ENCODE measurements at places on chromosomes 6 and 20.

- DNase-seq = no peak
Measured at GRCh38 chr6:167567142-167568033, 242.5 kb downstream of the TTLL2 start.

GRCh38 chr6:68628161-68628560 is 6.9 kb upstream of the ADGRB3 start:
- no peak for DNase-seq

GRCh38 chr6:163733061-163733460 is 318.5 kb downstream of the QKI start:
- DNase-seq = no peak

- no peak for DNase-seq
Measured at GRCh38 chr6:148981515-148981914, 234.7 kb downstream of the UST start.

GRCh38 chr6:15518057-15518456 is 144.8 kb downstream of the DTNBP1 start:
- no peak for DNase-seq

DNA sequence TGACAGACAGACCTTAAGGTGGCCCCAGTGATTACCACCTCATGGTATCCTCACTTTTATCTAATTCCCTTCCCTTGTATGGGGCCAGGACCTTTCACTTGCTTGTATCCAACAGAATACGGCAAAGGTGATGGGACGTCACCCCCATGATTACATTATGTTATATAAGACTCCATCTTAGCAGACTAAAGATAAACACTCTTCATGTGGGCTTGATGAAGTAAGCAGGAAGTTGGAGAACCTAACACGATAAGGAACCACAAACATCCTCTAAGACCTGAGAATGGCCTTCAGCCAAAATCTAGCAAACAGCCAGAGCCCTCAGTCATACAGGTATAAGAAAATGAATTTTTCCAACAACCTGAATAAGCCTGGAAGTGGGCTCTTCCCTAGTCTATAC is 8.0 kb downstream of the SLC17A3 start:
- no peak for DNase-seq

DNA sequence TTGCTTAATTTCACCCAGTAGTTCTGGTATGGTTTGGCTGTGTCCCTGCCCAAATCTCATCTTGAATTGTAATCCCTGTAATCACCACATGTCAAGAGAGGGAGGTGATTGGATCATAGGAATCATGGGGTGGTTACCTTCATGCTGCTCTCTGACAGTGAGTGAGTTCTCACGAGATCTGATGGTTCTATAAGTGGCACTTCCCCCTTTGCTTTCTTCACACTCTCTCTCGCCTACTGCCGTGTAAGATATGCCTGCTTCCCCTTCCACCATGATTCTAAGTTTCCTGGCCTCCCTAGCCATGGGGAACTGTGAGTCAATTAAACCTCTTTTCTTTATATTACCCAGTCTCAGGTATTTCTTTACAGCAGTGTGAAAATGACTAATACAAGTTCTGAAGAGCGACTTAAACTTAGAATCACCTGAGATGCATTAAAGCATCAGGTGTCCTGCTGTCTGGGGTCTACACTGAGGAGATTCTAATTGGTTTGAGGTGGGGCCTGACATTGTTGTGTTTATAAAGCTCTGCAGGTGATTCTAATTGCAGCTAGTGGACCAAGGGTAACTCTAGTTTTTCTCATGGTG is 82.1 kb upstream of the DTNBP1 start:
- no peak for DNase-seq

- DNase-seq = no peak
Measured at GRCh38 chr6:20467437-20467836, 65.8 kb downstream of the E2F3 start.

GRCh38 chr20:44143936-44144335 is 43.1 kb downstream of the JPH2 start:
- DNase-seq = no peak

DNA sequence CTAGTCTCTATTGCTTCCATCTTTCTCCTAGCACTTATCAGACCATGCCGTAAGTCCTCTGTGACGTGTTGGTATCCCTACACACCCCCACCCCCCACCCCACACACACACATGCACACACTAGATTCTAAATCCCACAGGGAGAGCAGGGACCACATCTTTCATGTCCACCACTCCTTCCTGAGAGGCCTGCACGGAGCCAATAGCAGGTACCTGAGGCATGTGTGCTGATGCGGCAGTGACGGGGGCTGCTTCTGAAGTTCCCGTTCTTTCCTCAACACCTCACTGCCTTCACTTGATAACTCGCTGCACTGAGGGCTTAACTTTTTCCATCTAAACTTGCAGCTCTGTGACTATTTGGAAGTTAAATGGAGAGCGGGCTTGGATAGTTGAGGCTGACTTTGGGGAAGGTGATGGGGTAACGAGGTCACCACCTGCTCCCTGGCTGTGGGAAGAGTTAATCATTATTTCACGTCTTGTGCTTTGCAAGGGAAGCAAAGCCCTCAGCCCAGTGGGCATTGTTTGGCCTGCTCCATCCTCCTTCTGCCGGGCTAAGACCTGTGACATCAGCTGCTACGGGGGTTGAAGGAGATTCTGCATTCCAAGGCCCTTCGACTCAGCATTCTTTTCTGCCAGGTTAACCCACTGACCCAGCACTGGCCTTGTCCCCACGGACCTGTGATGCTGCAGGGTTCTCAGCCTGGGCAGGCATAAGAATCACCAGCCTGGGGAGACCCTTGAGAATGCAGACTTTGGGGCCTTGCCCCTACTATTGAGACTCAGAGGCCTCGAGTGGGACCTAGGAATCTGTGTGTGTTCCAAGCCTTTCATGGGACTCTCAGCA is 187.8 kb downstream of the ANKRD60 start:
- DNase-seq = no peak

DNA sequence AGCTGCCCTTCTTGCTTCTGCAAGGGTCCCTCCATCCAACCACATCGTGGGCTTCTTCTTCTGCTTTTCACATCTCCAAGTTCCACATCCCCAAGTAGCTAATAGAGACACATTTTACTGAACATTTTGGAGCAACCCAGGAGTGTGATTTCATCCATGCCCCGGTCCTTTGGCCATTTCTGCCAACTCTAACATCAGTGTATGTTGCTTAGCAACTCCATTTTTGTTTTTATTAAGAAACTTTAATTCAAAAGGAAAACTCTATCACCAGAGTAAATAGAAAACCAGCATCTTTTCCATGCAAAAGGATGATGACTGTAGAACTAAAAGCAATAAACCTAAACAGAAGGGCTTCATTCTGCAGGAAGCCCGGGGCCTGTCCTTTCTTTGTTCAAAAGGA is 32.7 kb upstream of the SULF2 start:
- DNase-seq = no peak

DNA sequence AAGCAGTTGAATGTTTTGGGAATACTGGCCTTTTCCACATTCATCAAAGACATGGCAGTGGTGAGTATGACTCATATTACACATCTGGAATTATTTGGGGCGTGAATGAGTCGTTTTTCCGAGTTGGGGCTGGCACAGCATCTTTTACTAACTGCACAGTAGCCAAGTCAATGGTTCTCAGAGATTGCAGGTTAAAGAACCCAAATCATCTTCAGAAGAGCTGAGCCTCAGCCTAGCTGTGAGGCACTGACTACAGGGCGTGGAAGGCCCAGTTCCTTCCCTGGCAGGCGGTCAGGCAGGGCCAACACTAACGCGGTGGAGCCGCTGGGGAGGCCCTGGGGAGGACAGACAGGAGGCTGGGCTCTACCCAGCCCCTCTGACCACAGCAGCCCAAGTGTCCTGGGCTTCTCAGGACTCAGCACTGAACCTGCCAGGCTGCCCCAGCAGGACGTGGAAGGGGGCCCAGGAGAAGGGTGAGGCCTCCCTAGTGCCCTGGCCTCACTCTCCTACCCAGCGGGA is 20.1 kb upstream of the HELZ2 start:
- no peak for DNase-seq

- DNase-seq = no peak
Measured at GRCh38 chr6:21504790-21505189, 88.8 kb upstream of the SOX4 start.

- no peak for DNase-seq
Measured at GRCh38 chr6:7161845-7162244, 54.1 kb downstream of the RREB1 start.

- no peak for DNase-seq
Measured at GRCh38 chr6:108993876-108994275, 100.8 kb downstream of the SESN1 start.

GRCh38 chr6:40965046-40965445 is 74.0 kb downstream of the UNC5CL start:
- no peak for DNase-seq

- no peak for DNase-seq
Measured at GRCh38 chr6:35445691-35446090, 6.4 kb upstream of the FANCE start.

- no peak for DNase-seq
Measured at GRCh38 chr6:157528931-157529653, 148.1 kb downstream of the ZDHHC14 start.

- DNase-seq = no peak
Measured at GRCh38 chr6:139883776-139884175, 509.3 kb upstream of the CITED2 start.

GRCh38 chr6:165984729-165985275 is 182.8 kb downstream of the TBXT start:
- no peak for DNase-seq

DNA sequence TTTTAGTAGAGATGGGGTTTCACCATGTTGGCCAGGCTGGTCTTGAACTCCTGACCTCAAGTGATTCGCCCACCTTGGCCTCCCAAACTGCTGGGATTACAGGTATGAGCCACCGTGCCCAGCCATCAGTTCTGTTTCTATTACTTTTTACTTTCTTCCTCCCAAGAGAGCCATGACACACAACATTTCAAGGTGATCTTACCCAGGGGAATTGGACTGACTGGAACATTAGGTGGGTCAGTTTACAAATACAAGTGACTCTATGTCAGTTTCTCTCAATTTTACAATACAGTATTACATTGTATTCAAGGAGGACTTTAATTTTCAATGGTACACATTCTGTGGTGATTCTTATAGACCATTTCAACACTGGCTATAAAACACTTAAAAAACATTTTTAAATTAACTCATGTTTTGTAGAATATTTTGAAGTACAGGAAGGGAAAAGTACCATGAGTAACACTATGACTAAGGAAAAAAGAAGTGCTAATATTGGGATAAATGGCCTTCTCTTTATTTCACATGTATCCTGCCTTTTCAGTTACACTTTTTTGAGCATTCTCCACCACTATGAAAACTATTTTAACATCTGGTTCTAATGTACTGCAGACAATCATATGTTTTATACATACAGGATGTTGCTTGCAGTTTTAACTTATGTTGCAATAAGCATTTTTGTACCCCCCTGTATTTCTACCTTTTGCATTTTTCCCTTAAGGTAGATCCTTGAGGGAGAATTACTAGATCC is 8.4 kb downstream of the TPBG start:
- DNase-seq = no peak

DNA sequence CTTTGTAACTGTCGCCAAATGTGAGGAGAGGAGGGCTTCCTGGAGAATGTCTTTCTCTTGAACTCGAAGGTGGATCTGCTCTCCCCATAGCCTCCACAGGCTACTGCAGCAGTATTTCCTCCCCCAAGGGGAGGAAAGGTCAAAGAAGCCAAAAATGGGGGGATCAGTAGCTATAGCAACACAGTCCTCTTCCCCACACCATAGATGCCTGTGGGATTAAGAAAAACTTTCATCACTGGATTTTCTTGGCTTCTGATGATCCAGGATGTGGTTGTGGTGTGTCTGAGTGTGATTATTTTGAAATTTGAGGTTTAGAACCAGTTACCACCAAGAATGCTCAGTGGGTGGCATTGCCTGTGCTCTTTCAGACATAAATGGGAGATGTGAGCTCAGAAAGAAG is 140.1 kb upstream of the SPACA1 start:
- DNase-seq = no peak

- DNase-seq = no peak
Measured at GRCh38 chr20:59084041-59084850, 41.7 kb upstream of the PRELID3B start.

- DNase-seq = no peak
Measured at GRCh38 chr6:101302593-101302992, 90.9 kb upstream of the GRIK2 start.

DNA sequence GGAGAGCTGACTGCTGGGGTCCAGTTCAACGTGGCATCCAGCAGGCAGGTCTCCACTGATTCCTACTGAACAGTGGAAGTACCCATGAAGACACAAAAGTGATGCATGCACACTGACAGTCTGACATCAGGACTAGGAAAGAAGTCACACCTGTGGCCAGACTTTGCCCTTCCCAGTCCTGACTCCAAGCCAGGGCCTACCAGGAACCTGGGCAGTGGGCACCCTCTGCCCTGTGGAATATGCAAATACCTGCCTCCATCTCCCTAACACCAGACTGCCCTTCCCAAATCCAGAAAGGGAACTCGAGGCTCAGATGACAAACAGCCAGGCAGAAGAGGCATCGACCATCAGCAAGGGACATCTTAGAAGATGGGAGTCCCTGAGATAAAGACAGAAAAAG is 50.9 kb downstream of the SLC23A2 start:
- DNase-seq = no peak

DNA sequence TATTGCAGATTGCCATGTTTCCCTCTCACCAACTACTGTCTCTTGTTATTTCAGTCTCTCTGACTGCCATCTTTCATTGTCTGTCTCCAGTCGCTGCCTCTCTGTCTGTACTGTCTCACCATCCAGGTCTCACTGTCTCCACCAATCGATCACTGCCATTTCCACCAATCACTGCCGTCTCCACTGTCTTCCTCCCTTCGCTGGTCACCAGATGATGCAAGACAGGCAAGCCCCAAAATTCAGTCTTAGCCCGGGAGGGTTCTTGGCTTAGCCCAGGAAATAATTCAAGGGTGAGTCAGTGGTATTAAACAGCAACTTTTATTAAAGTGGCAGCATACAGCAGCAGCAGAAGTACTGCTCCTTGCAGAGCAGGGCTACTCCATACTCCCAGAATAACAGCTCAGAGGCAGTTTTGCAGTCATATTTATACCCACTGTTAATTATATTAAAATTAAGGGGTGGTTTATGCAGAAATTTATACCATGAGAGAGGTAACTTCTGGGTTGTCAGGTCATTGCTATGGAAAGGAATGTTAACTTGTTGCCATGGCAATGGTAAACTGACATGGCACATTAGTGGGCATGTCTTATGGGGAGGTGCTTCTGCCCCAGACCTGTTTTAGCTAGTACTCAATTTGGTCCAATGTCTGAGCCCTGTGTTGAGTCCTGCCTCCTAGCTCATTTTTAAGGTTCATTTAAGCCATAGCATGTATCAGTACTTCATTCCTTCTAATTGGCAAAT is 23.0 kb upstream of the ECHDC1 start:
- DNase-seq = no peak

DNA sequence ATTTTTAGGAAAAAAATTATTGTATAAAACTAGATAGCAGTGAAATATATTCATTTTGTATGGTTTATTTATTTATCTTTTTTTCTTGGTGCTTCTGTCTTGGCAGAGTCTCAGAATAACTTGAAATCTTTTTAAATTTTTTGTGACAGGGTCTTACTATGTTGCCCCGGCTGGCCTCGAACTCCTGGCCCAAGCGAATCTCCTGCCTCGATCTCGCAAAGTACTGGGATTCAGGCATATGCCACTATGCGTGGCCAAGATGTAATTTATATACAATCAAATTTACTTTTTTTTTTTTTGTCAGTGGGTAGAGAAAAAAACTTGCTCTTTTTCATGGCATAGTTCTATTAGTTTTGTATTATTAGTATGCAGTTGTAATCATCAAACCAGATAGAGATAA is 13.7 kb downstream of the CBFA2T2 start:
- no peak for DNase-seq

- DNase-seq = no peak
Measured at GRCh38 chr6:150027806-150028565, 2.7 kb upstream of the RAET1L start.
